ENCODE measurements at places on chromosomes 13 and 19. TPM values are rescaled to one million over a fixed set of nuclear protein-coding genes. Genes with fewer than 3 reads are reported as not detected.

DNA sequence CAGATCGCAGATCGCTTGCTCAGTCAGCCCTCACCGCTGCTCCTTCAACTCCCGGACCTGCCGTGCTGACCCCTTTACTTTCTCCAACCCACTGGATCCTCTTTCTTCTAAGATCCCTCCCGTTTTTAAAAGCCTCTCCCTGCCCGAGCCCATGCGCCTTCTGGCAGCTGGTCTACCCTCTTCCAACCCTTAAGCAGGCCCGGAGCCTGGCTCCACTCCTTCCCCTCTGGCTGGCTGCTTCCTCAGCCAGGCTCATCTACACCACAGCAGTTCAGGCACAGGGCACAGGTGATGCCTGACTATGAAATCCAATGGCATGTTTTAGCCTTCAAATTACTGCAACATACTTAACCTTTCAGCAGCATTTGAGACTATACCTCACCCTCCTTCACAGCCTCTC is 63.8 kb upstream of the PABPC3 start:
- no peak overlapping the region for H3K27ac ChIP-seq
- H3K36me3 ChIP-seq: no peaks in the 10 kb centered on the region
- peaks cover 23% of the 10 kb centered on the region for H3K27me3 ChIP-seq

DNA sequence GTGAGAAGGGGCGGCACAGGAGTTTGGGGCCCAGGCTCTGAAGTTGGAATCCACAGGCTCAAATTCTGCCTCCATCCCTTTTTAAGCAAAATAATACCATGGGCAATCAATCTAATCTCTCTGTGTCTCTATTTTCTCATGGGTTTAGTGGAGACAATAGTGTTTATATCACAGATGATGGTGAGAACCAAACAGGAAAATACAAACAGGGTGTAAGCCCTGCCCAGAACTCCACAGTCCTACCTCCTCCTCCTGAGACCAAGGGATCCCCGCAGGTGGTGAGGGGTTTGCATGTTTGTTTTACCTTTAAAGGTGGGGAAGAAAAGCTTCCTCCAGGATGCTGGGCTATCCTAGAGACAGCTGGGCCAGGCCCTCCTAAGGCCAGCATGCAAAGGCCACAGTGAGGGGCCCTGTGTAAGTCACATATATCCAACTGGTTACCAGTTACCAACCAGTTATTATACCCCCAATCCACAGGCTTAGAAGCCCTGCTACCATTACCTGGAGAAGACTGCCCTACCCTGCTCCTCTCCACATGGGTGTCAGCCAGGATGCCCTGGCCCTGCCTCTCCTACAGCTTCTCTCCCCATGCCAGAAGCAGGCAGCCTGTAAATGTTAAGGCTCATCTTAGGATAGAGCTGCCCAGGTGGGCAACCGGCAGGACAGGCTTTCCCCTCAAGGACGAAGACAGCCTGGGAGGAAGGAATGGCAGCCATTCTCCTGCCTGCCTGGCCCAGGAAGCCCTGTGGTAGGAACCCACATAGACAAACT is 658.4 kb downstream of the UQCRFS1 start:
- H3K36me3 ChIP-seq: no peaks in the 10 kb centered on the region
- H3K27me3 ChIP-seq: no peaks in the 10 kb centered on the region
- no peak overlapping the region for H3K4me3 ChIP-seq
- no peaks in the 10 kb centered on the region for H3K4me1 ChIP-seq
- DNase-seq: no peak
- H3K27ac ChIP-seq: no peak overlapping the region

The IZUMO4 gene
- 5.4 TPM for total RNA-seq

GRCh38 chr13:83825676-83826075 is 56.6 kb downstream of the SLITRK1 start:
- H3K36me3 ChIP-seq: no peaks in the 10 kb centered on the region
- DNase-seq: no peak
- no peaks in the 10 kb centered on the region for H3K4me1 ChIP-seq
- H3K4me3 ChIP-seq: no peak overlapping the region
- H3K27ac ChIP-seq: no peak overlapping the region
- no peaks in the 10 kb centered on the region for H3K27me3 ChIP-seq

- H3K4me1 ChIP-seq: no peaks in the 10 kb centered on the region
- no peak for DNase-seq
- no peaks in the 10 kb centered on the region for H3K36me3 ChIP-seq
- no peaks in the 10 kb centered on the region for H3K27me3 ChIP-seq
- H3K27ac ChIP-seq: no peak overlapping the region
- no peak overlapping the region for H3K4me3 ChIP-seq
Measured at GRCh38 chr13:75180805-75181455, 301.0 kb downstream of the TBC1D4 start.

The CD70 gene
- total RNA-seq: not detected

The PSG3 gene
- total RNA-seq: not detected

The CYP4F8 gene
- total RNA-seq: not detected

GRCh38 chr13:106597186-106597585 is 29.2 kb upstream of the ARGLU1 start:
- peaks cover 3% of the 10 kb centered on the region for H3K4me1 ChIP-seq
- H3K27me3 ChIP-seq: no peaks in the 10 kb centered on the region
- H3K27ac ChIP-seq: no peak overlapping the region
- H3K4me3 ChIP-seq: no peak overlapping the region
- no peaks in the 10 kb centered on the region for H3K36me3 ChIP-seq
- DNase-seq: no peak

The AKAP8L gene
- total RNA-seq: 153 TPM

The IL4I1 gene
- total RNA-seq: not detected

DNA sequence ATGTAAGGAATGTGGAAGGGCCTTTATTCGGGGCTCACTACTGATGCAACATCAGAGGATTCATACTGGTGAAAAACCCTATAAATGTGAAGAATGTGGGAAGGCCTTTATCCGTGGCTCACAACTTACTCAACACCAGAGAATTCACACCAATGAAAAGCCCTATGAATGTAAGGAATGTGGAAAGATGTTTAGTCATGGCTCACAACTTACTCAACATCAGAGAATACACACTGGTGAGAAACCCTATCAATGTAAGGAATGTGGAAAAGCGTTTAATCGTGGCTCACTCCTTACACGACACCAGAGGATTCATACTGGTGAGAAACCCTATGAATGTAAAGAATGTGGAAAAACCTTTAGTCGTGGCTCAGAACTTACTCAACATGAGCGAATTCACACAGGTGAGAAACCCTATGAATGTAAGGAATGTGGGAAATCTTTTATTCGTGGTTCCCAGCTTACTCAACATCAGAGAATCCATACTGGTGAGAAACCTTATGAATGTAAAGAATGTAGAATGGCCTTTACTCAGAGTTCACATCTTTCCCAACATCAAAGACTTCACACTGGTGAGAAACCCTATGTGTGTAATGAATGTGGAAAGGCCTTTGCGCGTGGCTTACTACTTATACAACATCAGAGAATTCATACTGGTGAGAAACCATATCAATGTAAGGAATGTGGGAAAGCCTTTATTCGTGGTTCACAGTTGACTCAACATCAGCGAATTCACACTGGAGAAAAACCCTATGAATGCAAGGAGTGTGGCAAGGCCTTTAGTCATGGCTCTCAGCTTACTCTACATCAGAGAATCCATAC is 44.3 kb downstream of the ZNF585A start:
- H3K27ac ChIP-seq: no peak overlapping the region
- no peak overlapping the region for H3K4me3 ChIP-seq
- H3K27me3 ChIP-seq: no peaks in the 10 kb centered on the region
- peaks cover 5% of the 10 kb centered on the region for H3K36me3 ChIP-seq
- no peaks in the 10 kb centered on the region for H3K4me1 ChIP-seq
- DNase-seq: no peak

The DMKN gene
- total RNA-seq: 10.3 TPM

The EBI3 gene
- 3.7 TPM for total RNA-seq

- no peak overlapping the region for H3K27ac ChIP-seq
- H3K4me3 ChIP-seq: no peak overlapping the region
- peaks cover 14% of the 10 kb centered on the region for H3K4me1 ChIP-seq
- no peaks in the 10 kb centered on the region for H3K27me3 ChIP-seq
Measured at GRCh38 chr13:60019119-60019993, 144.4 kb downstream of the DIAPH3 start.

The PABPC3 gene
- total RNA-seq: not detected

GRCh38 chr19:17450264-17451075 is 2.0 kb upstream of the TMEM221 start:
- no peak overlapping the region for H3K4me3 ChIP-seq
- no peak overlapping the region for H3K27ac ChIP-seq
- DNase-seq: no peak
- no peaks in the 10 kb centered on the region for H3K36me3 ChIP-seq
- peaks cover 31% of the 10 kb centered on the region for H3K27me3 ChIP-seq
- peaks cover 8% of the 10 kb centered on the region for H3K4me1 ChIP-seq

DNA sequence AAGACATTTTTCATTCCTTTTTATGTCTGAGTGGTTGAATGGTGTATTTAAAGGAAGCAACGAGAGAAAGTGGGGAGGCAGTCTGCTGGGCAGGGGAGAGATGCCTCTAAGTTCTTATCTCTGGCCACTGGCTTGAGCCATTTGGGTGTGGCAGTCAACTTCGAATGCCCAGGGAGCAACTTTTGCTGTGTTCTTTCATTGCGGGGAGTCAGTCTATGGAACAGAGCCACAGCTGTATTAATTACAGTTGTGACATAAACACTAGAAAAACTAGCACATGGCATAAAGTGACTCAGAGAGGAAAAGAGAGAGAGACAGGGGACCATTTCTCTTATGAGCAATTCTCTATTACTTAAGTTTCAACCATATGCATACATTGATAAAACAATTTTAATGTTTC is 40.4 kb upstream of the PDCD5 start:
- H3K27ac ChIP-seq: no peak overlapping the region
- DNase-seq: no peak
- H3K36me3 ChIP-seq: no peaks in the 10 kb centered on the region
- no peaks in the 10 kb centered on the region for H3K27me3 ChIP-seq
- no peak overlapping the region for H3K4me3 ChIP-seq
- H3K4me1 ChIP-seq: no peaks in the 10 kb centered on the region

DNA sequence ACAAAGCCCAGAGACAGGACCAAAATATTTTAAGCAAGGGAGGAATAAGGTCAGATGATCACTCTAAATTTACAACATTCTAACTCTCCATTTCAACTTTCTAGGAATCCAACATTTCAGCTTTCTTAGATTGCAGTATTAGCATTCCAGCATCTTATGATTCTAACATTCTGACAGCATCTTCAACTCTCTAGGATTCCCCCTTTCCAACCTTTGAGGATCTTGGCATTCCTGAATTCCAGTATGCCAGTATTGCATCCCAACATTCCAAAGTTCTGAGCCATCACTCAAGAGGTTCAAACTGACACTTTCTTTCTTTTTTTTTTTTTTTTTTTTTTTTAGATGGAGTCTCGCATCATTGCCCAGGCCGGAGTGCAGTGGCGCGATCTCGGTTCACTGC is 13.8 kb downstream of the TGFB1 start:
- DNase-seq: no peak
- no peak overlapping the region for H3K27ac ChIP-seq
- H3K4me1 ChIP-seq: no peaks in the 10 kb centered on the region

GRCh38 chr19:37991841-37992248 is 84.8 kb downstream of the SIPA1L3 start:
- H3K36me3 ChIP-seq: no peaks in the 10 kb centered on the region
- no peak for DNase-seq
- no peak overlapping the region for H3K4me3 ChIP-seq
- no peaks in the 10 kb centered on the region for H3K27me3 ChIP-seq
- peaks cover 17% of the 10 kb centered on the region for H3K4me1 ChIP-seq
- H3K27ac ChIP-seq: no peak overlapping the region

The VSTM1 gene
- not detected for total RNA-seq

DNA sequence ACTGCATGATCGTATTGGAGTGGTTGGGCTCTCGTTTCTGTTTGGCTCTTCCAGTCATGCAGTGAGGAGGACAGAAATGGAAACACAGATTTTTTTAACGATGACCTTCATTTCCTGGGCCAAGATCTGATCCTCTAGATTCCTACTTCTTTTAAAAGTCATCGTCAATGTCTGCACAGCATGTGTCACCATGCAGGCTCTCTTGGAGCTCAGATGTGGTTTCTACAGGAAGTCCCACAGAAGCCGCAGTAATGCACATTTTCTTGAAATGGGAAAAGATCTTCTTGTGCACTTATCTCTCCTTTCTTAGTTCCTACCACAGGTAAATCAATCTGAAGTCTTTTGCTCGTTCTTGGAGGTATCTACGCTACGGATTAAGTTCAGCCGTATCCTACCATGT is 626.9 kb downstream of the EFNB2 start:
- peaks cover 2% of the 10 kb centered on the region for H3K4me1 ChIP-seq
- H3K4me3 ChIP-seq: no peak overlapping the region

DNA sequence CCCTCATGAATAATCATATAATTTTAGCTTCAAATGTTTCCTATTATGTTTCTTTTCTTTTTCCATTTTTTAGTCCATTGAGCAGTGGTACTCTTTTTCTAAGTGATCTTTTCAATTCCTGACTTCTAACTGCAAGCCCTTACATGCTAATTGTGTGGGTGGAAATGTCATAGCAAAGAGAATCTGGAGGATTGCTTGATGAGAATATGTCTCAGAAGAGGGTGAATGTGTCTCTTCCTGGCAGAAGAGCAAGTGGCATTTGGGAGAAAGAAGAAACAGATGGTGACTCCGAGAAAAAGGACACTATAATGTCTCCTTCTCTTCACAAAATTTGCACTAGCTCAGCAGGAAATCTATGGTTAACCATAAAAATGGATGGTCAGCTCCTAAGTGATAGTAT is 2320.0 kb downstream of the PCDH9 start:
- no peaks in the 10 kb centered on the region for H3K27me3 ChIP-seq
- no peak overlapping the region for H3K4me3 ChIP-seq
- no peaks in the 10 kb centered on the region for H3K4me1 ChIP-seq
- no peak overlapping the region for H3K27ac ChIP-seq
- no peak for DNase-seq

The CBARP gene
- total RNA-seq: 0.32 TPM

DNA sequence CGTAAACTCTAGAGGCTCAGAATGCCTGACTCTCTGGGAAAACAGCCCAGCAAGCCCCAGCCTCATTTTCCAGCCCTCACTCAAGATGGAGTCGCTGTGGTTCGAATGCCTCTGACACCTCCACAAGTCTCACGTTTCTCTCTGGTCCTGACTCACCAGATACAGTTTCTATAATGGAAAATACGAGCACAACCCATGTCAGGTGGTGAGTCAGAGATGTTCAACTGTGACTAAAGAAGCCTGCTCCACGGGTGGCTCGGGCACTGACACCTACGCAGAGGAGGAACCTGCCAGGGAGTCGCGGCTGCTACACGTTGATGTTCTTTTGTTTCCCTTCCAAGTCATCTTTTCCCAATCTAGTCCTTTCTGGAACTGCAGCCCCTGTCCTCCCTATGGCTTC is 87.1 kb upstream of the STK24 start:
- DNase-seq: no peak
- no peaks in the 10 kb centered on the region for H3K36me3 ChIP-seq
- no peak overlapping the region for H3K4me3 ChIP-seq
- H3K4me1 ChIP-seq: no peaks in the 10 kb centered on the region
- H3K27ac ChIP-seq: no peak overlapping the region
- H3K27me3 ChIP-seq: no peaks in the 10 kb centered on the region
